Activated CD4-positive, alpha-beta T cell treated with anti-CD3 and anti-CD28 coated beads, Interleukin-2, amount 10 ng/mL, durations not matched to agents 24 days and 14 days (primary cell): ENCODE measurements at places on chromosomes 6 and 20. TPM values are rescaled to one million over a fixed set of nuclear protein-coding genes. Genes with fewer than 3 reads are reported as not detected.

CST2 gene
- not detected in 2 replicates for total RNA-seq

ABRACL gene
- 131 and 134 TPM in 2 replicates for total RNA-seq

GRCh38 chr6:89536231-89536630, 102.3 kb downstream of the LYRM2 start:
- no peak for DNase-seq

DNA sequence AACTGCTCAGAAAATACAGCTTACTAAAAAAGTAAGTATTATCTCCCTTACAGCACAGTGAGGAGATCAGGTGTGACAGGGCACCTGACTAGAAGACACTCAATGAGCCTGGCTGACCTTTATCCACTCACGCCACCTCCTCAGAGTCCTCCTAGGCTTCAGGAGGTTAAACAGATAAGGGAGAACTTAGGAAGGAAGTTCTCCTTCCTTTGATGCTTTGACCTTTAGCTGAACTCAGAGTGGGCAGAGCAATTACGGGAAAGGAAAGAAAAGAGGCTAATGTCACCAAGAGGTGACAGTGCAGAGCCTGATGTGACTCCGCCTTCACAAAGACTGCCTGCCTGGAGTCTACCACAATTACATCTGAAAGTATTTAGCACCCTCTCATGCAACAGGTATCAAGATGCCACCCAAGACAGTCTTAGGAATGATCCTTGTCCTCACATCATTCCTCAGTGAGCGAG, 36.7 kb downstream of the MAN1A1 start:
- peak; percentile 83 for DNase-seq

GPRC6A gene
- total RNA-seq = not detected in 2 replicates

LPIN3 gene
- total RNA-seq = 1.2 and 1.6 TPM in 2 replicates

GRM1 gene
- not detected in 2 replicates for total RNA-seq

DNA sequence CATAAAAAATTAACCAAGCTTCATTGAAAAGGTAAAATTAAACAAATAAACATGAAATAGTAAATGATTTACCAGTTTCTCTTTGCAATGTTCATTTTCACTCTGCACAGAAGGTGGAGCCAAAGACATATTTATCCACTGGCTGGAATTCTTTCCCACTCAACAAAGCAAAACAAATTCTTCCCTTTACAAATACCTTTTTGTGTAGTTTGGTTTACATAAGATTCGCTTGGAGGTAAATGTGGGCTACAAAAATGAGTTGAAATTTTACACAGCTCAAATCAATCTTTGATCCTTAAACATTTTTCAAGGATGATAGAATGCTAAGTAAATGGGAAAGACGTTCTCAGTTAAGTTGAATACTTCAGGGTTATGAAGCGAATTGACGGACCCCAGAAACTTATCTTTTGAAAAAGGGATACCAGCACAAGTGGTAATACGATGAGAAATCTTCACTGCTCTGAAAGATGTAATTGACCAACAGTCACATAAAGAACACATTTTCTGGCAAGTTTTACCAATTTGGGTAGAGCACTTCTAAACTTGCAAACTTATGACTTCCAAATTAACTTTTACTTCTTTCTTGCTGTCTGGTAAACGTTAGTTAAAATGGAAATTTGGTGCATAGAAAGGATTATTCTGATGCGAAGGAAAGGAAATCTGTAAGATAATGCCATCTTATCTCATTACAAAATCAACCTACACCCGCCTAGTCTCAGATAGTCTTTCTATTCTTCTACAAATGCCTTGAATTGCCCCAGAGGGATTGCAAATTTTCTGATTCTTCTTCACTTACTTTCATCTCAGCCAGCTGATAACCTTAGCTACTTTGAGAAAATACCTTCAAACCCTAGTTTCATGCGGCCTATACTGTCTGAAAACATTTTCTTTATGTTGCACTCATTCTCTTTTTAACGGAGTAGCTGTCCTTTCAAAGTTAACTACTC, 4.7 kb upstream of the GJA1 start:
- DNase-seq = peak; percentile 29

DNA sequence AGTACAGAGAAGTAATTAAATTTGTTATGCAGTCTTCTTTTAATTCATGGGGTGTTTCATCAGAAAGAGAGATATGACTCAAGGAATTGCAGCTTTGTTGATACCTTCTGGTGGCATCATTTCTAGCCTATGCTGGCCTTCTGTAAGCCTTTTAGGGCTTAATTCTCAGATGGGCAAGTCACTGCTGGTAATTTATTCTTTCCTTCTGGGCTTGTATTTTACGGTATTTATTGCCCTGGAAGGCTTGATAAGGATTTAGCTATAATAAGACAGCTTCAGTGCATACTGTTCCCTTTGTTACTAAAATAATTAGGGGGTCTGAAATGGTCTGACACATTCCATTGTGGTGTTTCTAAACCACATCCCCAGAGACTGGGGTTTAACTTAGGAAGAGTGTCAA, 57.9 kb upstream of the EMILIN3 start:
- no peak for DNase-seq

DNA sequence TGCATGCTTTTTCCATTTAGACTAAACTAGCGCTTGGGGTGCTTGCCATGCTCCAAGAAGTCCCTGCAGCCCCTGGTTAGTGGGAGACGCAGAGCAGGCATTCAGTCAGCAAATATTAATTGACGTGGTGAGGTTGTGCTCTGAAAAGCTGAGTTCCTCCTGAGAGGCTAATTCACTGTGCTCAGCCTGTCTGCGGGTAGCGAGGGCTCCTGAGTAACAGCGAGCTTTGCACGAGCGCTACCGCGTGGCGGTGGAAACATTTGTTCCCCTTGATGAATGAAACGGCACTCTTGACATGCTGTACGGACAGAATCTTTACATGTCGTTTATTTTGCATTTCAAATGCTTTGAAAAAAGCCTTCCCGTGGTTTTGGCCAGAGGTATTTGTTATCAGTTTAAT, 170.6 kb upstream of the AGPAT4 start:
- DNase-seq = peak; percentile 61

- DNase-seq = no peak
Measured at GRCh38 chr6:111606620-111607115, 990 bp upstream of the TRAF3IP2 start.

DNAH8 gene
- total RNA-seq = 0.02 TPM in 1 of 2 replicates, not detected in the other

DNA sequence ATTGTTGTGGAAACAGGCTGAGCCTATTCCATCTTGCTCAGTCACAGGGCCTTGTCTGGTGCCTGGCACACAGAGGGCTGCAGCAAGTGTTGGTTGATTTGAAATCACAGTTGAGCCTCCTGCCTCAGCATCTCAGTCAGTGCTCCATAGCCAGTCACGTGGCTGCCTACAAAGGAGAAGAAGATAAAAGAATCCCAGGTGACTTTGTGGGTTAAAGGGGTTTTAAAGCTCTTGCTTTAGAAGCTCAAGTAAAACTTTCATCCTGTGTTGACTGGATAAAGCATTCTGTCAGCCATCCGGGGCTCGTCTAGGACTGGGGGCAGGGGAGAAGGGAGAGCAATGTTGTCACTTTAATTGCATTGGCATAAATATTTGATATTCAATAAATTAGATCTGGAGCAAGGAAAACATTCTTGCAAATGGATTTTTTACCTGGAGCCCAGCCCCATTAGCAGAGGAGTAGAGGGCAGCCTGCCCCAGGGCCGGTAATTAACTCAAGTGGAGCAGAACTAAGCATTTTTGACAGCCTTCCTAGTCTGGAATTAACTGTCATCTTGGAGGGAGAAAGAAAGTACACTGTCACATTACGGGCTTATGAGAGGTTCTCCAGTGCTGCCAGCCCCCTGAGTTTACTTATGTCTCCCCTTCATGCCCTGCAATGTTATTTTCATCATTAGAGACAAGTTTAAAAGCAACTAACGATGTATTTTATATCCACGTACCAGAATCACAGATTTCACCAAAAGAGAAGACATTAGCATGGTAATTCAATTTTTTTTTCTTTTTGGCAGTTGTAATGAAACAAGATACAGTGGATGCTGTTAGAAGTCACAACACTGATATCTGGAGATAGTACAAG, 71.7 kb upstream of the GTSF1L start:
- DNase-seq = no peak

LRRN4 gene
- total RNA-seq = not detected in 2 replicates

DNA sequence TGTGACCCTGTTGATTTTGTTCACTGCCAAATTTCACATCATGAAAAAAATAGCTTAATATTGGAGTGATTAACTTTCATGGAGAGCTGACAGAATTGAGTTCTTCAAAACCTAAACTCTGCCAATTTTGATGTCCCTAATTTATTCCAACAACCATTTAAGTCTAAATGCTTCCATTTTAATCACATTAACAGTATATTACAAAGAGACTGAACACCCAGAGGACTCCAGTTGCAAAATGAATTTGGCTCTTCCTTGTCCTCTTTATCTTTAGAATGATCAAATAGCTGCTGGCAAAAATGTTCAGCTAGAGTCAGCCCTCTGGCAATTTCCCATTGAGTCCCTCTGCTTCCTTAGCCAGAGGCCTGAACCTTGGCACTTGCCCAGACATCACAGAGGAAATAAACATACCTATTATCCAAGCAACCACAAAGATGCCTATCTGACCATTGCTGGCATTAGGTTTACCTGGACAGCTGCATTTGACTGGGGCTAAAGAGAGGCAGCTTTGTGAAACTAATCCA, 299.0 kb upstream of the STXBP5 start:
- no peak for DNase-seq

TMEM200A gene
- total RNA-seq = 1.3 and 1.6 TPM in 2 replicates

GRCh38 chr20:6123649-6124014, 802 bp upstream of the FERMT1 start:
- no peak for DNase-seq

DNA sequence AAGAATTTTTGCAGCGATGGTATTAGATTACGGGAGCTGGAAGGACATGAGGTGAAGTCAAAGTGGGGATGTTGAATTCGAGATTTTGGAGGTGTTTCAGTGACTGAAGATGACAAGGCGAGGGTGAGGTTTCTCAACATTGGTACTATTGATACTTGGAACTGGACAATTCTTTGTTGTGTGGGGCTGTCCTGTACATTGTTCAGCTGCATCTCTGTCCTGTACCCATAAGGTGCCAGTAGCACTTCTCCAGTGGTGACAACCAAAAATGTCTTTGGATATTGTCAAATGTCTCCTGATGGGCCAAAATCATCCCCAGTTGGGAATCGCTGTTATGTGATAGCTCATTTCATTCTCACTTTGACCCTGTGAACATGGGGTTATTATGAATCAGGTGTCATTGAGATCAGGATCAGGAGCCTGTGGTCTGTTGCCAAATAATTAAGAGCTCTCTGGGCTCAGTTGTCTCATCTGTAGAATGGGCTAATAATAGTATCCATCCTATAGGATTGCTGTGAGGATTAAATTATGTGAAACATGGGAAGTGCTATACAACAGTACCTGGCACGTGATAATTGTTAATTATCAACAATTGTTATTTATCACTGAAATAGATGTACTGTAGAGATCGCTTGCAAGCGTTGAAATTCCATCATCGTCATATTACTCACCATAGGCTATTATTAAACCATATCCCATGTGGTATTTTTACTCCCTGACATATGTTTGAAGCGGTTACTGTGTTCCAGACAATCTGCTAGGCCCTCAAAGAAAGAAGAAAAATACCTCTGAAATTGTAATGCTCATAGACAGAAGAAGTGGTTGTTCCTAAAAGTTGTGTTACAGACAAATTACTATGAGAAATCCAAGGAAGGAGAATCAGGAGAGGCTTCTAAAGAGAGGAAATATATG, 48.5 kb upstream of the TTPAL start:
- no peak for DNase-seq

- no peak for DNase-seq
Measured at GRCh38 chr6:158907931-158908330, 88.8 kb upstream of the EZR start.

BPIFA1 gene
- total RNA-seq = not detected in 2 replicates

- no peak for DNase-seq
Measured at GRCh38 chr6:14727494-14728395, 518.1 kb upstream of the JARID2 start.

NOX3 gene
- total RNA-seq = not detected in 2 replicates

TCF15 gene
- total RNA-seq = 0.12 TPM in 1 of 2 replicates, not detected in the other

GRCh38 chr6:3356056-3356823, 97.5 kb downstream of the PSMG4 start:
- peak; percentile 79 for DNase-seq

DNA sequence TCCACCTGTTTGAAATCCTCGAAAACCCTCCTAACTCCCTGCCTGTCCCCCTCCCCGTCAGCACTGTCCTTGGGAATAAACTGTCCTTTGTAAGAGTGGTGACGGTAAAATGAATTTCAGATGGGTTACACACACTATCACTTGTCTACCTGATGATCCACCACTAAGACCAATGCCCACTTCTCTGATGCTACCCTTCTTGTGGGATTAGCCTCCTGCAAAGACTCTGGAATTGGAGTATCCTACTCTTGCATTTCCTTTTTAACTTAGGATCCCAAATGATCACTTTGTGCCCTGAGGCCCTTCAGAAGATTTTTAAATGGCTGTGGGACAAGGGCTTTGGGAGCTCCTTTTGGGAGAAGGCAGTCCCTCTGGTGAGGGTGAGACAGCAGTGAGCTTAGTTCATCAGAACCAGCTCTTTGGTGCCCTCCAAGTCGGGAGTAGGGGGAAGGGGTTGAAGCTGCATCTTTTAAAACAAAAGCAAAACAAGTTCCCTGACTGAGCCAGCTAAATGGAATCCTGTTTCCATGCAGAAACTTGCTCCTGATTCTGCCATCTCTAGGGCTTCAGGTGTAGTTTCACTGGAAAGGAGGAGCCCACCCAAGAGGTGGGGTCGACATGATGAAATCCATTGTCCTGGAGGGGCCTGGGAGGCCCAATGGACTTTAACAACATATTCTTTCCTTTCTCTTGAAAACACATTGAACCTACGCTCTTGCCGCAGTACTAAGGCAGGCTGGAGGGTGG, 86.5 kb downstream of the ASXL1 start:
- no peak for DNase-seq
